ENCODE measurements at places on chromosomes 7 and 10.

- no peak for DNase-seq
Measured at GRCh38 chr10:60952067-60952845, 8.3 kb upstream of the RHOBTB1 start.

DNA sequence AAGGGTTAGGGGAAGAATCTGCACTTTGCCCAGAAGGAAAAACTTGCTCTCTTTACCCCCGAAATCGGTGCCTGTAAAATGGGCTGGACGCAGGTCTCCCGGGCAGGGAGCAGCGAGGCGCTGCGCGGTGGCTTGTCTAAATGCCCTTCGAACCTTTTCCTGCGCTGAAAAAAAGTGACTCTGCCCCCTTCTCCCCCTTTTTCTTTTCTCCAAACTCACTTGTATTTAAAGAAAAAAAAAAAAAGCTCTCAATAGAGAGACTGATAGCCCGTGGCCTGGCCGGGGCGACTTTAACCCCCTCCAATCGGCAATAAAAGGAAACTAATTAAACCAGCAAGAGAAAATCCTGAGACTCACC lies 286 bp downstream of the SP8 start:
- DNase-seq, result no peak

GRCh38 chr7:138698281-138698680 lies 2.9 kb downstream of the SVOPL start:
- no peak for DNase-seq

- no peak for DNase-seq
Measured at GRCh38 chr10:118108194-118109026, 61.7 kb upstream of the RAB11FIP2 start.

- DNase-seq, result no peak
Measured at GRCh38 chr7:2754086-2754485, 66.1 kb downstream of the AMZ1 start.

- DNase-seq, result no peak
Measured at GRCh38 chr7:113799896-113800295, 118.9 kb downstream of the PPP1R3A start.

- no peak for DNase-seq
Measured at GRCh38 chr7:64775289-64775688, 18.9 kb upstream of the ZNF138 start.

GRCh38 chr10:97058521-97058920 lies 127.2 kb downstream of the SLIT1 start:
- DNase-seq, result no peak

GRCh38 chr10:100531761-100532160 lies 2.1 kb upstream of the NDUFB8 start:
- no peak for DNase-seq

DNA sequence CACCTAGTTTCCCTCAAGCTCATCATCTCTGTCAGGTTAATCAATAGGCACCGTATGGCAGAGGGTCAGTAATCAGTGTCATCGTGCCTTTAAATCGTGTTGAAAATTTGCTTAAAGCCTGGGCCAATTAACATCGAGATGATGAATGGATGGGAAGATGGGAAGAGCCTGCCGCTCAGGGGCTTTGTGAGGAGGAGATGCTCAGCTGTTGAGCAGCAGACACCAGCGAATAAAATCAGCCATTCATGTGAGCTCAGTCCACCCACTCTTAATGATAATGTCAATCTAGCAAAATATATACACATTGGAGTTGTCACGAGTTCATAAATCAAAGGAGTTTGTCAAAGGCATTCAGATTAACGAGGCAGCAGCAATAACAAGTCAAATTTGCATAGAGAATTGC lies 97.7 kb downstream of the BTRC start:
- DNase-seq, result no peak

GRCh38 chr7:88759230-88760135 lies at the start of gene ZNF804B:
Gene ZNF804B (plus strand): TSS chr7:88759700. CDS start chr7:88759977, 277 bp downstream.
- DNase-seq, result no peak

GRCh38 chr10:1195828-1196227 lies 139.6 kb downstream of the WDR37 start:
- no peak for DNase-seq

GRCh38 chr7:47489624-47490023 lies 92.3 kb downstream of the TNS3 start:
- DNase-seq, result no peak

DNA sequence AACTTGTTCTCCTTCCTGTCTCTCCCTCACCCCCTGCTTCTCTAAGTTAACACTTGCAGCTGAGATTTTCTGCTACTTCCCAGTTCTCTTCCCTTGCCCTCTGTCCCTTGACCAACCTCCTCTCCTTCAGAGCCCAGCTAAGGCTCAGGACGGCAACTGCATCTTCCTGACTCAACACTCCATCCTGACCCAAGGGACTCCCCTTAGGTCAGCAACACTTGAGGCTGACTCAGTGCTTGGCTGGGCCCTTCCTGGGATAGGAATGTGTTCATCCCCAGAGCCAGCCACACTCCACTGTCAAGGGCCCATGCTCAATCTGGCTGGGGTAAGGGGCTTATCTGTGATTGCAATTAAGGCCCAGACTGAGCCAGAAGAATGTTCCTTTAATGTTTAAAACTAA lies 3.4 kb downstream of the CALHM2 start:
- peak; percentile 85 for DNase-seq

- peak; percentile 68 for DNase-seq
Measured at GRCh38 chr10:43292755-43293676, 26.2 kb upstream of the RASGEF1A start.

DNA sequence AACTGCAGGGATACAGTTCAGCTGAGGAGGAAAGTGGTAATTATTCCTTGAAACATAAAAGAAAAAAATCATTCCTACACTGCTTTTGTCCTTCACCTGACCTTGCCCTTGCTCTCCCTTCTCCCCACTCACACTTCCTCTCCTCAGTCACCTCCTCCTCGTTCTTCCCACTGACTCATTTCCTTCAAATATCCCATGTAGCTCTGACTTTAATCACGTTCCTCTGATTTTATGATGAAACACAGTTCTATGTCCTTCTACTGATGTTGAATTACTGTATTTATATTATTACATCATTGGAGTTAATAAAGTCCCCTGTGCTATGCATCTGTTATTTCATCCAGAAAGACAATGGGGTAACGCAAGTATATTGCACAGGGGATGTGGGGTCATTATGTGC lies 575.6 kb downstream of the POM121L12 start:
- DNase-seq, result no peak

- DNase-seq, result peak; percentile 17
Measured at GRCh38 chr10:125782616-125783015, 7.0 kb upstream of the MMP21 start.

GRCh38 chr10:6124666-6125065 lies 35.8 kb downstream of the RBM17 start:
- peak; percentile 92 for DNase-seq

DNA sequence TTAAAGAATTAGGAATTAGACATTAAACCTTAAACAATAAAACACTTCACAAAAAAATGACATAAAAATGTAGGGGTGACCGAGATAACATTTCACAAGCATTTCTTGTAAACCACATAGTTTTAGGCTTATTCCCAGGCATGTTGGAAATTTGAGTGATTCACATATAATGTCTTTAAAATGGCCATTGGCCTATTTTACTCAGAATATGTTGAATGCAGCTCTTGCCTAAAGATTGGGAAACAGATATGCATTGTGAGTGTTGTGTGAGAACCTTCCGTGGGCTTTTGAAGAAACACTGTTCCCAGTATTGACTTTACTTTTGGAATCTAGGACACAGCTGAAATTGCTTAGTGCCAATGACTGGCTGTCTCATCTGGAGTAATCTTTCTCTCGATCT lies 79.6 kb downstream of the ARL5B start:
- DNase-seq, result no peak

- peak; percentile 69 for DNase-seq
Measured at GRCh38 chr10:22606164-22606614, 108.2 kb downstream of the PIP4K2A start.

DNA sequence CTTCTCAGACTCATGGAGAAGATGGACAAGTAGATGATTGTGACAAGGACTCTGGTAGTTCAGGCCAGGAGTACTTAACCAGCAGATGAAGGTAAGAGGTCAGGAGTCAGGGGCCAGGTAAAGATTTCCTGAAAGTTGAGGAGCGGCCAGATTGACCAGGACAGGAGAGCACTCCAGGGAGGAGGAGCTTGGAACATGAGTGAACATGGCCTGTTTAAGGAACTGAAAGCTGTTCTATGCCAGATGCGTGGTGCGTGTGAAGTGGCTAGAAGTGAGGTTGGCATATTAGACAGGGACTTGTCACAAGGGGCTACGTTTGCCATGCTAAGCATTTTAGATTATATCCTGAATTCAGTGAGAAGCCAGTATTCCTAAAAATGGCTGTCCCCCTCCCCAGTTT lies 157.2 kb downstream of the WNT2 start:
- peak; percentile 49 for DNase-seq

GRCh38 chr7:76423666-76424412 lies 911 bp upstream of the ZP3 start:
- no peak for DNase-seq

- peak; percentile 91 for DNase-seq
Measured at GRCh38 chr10:73096041-73096448, 621 bp downstream of the P4HA1 start.

- no peak for DNase-seq
Measured at GRCh38 chr10:11715815-11716494, 26.2 kb upstream of the ECHDC3 start.

DNA sequence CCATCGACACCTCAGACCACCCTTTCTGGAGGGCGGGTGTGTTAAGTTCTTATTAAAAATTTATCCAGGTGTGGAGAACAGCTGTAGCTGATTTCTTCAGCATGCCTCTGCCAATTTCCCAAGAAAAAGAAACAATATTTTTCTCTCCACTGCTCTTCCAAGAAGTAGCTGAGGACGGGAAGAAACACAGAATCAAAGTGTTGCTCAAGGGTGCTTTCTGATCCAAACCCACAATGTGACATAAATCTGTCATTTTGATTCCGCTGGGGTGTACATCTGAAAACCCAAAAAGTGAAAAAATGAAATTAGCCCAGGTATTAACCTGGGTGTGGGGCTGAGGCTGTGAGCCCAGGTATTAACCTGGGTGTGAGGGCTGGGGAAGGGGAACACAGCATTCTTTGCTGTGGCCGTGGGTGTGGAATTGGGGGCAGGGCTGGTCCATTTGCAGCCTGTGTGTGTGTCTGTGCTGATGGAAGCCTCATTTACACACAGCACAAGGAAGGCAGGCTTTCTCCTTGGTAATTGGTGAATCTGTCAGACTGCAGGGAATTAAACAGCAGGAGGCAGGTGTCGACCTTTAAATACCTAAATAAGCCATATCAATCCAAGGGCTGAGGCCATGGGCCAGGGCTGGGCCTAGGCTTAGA lies 48.4 kb upstream of the CCDC3 start:
- DNase-seq, result no peak

DNA sequence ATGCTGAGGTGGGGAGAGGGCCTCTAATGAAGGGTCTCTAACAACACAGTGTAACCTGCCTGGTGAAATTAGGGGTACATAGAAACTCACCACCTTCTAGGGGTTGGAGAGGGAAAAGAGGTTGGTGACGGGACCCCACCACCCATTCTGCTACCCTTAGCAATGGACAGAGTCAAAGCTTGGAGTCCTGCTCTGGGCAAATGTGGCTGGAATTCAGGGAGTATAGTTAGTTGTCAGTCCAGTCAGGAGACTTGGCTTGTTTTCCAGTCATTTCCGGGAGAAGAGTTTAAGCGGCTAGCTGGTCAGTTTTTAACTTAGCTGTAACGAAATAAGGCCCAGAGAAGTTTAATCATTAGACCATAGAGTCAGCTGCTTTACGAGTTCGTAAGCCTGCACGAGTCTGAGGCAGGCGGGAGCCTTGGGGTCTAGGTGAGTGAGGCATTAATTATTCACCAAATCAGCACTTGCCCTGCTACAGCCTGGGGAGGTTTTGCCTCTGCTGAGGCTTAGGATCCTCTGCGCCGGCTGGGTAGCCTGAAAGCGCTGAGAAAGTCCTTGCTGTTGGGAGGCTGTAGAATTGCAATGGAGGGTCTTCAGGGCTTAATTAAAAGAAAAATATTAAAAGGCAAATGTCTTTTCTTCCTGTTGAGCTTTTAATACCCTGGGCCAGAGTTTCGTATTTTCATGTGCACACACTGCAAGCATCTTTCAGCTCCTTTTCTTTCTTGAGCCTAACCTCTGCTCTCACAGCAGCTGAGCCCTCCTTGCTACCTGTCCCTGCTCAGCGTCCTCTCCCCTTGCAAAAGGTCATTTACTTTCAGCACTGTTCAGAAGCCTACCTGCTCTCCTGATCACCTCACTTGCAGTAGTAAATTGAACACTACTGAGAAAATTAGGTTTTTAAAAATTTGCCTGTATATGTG lies 1.5 kb upstream of the LAMB1 start:
- DNase-seq, result no peak

DNA sequence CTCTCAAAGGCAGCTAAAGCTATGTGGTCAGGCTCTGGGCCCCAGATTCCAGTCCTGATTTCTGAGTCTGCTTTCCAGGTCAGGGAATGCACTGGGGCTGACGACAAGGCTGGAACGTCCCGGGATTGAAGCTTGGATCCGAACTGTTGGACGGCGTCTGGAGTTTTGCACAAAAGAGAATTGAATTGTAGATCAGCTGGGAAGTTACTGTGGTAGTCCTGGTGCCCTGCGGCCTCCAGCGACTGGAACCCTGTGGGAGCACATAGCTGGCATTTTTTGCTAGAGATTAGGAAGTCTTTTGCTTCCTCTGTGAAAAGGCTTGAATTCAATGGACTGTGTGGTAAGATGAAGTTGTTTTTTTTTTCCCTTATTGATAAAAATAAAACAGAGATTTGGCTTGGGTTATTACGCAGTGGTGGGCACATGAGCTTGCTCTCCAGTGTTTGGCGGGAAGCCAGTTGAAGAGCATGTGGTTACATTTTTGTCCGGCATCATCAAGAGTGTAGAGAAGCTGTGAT lies at the start of gene HK1:
Gene HK1, plus strand, starts transcription at position 51 of the 518 bp plus-strand sequence.
- no peak for DNase-seq

DNA sequence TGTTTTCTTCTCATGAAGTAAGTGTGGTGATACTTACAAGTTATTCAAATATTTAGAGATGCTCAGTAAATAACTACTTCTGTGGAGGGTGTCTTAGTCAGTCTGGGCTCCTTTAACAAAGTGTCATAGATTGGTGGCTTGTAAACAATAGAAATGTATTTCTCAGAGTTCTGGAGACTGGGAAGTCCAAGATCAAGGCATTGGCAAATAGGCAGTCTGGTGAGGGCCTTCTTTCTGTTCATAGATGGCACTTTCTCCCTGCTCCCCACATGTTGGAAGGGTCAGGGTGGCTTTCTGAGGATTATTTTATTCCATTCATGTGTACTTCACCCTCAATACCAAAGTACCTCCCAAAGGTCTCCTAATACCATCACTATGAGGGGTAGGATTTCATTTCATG lies 18.4 kb downstream of the RPA3 start:
- DNase-seq, result no peak

DNA sequence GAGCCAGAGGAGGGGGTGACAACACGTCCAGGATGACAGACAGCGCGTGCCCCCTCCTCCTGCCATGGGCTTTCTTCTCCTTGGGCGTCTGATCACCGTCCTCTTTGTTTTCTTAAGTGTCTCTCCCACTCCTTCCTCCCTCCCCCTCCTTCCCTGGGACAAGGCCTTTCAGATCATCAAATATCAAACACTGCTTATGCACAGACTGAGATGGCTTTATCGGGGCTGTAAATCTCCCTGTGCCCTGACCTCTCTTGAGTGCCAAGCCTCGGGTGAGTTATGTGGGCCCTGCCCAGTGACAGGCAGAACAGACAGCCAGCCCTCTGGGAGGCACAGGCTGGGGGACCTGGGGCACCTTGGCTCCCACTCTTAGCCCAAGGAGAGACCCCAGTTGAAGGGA lies 116.4 kb downstream of the C10orf105 start:
- DNase-seq, result no peak
